ENCODE measurements at places on chromosomes 6 and 20.

DNA sequence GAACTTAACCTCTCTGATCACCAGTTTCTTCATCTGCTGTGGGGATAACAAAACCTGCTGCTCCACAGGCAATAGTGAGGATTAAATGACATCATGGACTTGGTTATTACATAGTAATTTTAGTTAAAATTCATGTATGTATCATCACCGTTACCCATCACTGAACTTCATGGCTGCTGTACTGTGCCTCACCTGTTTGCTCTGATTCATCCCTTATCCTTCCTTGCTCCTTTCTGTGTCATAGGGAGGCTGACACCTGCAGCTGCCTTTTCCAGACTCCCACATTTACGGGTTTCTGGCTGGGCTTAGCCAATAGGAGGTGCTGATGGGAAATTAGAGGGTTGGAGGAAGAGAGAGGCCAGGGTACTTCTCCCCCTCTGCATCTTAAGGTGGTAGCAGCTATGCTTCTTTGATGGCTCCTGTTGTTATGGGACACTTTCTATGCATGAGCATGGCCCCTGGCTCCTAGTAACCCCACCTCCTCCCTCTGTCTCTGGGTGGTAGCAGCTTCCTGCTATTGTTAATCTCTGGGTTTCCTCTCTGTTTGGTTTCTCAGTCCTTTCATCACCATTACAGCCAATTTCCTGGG, 332.1 kb downstream of the DHX35 start:
- DNase-seq = no peak

GRCh38 chr20:40441771-40442170, 247.3 kb downstream of the MAFB start:
- DNase-seq = no peak

GRCh38 chr6:87655824-87656223, 46.2 kb downstream of the AKIRIN2 start:
- DNase-seq = no peak

DNA sequence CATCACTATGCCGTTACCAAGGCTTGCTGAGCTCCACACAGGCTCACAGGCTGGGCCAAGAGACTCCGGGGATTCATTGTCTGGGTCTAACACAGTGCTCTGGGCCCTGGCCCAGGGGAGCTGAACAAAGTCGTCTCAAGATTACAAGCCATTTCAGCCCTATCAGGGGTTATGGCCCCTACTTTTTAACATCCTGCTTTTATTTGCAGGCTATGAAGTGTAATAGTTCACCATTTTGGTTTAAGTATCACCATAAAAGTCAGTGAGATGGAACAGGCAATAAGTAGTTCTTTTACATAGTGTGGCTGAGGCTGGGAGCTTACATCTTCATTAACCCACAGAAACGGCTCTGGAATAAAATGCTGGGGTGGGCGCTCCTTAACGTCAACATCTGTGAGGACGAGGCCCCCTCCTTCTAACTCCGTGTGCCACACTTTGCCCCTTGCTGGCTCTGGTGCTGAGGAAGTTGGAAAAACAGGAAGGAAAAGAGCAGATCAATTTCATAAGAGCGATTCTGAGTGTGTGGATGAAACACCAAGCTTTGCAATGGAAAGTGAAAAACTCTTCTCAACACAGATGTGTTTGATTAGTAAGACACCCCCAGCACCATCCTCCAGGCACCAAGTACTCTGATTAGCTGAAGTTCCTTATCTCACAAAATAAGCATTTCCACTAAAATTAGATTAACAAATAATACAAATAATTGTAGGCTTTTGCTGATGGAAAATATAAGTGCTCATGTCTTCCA, 447.3 kb downstream of the MAFB start:
- DNase-seq = no peak

DNA sequence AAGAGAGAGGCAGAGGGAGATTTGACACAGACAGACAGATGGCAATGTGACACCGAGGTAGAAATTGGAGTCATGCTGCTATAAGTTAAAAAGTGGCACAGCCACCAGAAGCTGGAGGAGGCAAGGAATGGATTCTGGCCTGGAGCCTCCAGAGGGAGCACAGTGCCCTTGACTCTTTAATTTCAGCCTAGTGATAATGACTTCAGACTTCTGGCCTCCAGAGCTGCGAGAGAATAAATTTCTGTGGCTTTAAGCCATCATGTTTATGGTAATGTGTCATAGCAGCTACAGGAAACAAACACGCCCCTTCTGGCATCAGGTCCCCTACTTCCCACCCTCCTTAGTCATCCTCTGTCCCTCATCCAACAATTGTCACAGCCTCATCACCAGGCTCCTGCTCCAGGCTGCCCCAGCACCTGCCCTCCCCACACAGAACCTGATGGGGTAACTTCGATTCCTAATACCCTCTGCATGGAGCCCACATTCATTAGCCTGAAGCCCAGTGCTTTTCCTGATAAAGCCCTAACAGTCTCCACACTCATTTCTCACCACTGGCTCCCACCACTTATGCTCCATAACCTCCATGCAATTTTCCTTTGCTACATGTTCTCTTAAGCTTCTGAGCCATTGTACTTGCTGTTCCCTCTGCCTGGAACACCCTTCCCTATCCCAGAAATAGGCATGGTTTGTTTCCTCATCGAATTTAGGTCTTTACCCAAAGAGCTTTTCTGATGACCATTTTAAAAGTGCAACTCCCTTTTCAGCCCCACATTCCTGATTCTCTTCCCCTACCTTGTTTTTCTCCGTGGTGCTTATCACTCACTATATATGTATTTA, 69.7 kb upstream of the TOX2 start:
- DNase-seq = no peak

GRCh38 chr20:18057994-18058349, 256 bp upstream of the OVOL2 start:
- no peak for DNase-seq

DNA sequence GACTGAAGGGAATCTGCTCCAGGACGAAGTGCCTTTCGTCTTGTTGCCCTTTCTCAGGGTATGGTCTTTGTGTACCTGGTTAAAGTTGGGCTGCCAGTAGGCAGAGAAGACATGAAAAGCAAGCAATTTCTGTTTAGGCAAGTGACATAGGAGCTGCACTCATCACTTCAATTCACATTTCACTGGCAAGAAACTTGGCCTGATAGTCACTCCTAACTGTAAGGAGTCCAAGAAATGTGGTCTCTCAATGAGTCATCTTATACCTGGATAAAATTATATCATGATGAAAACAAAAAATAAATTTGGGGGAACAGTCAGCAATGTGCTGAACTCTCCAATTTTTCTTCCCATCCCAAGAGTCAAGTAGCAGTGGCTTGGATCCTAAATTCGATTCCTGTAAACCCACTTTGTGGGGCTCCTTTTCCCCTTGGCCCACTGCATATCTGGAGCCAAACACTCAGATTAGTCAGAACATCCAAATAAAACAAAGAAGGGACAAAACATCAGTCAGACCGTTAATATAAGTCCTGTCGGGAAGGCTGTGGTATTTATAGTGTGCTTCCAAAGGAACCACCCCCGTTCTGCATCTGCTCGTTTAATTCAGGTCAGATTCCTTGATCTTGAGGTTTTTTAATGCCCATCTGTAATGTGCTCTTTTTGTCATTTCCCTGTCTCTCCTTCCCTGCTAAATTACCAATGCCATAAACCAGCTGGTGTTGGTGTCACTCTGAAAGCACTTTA, 5.0 kb upstream of the GABRR1 start:
- no peak for DNase-seq

DNA sequence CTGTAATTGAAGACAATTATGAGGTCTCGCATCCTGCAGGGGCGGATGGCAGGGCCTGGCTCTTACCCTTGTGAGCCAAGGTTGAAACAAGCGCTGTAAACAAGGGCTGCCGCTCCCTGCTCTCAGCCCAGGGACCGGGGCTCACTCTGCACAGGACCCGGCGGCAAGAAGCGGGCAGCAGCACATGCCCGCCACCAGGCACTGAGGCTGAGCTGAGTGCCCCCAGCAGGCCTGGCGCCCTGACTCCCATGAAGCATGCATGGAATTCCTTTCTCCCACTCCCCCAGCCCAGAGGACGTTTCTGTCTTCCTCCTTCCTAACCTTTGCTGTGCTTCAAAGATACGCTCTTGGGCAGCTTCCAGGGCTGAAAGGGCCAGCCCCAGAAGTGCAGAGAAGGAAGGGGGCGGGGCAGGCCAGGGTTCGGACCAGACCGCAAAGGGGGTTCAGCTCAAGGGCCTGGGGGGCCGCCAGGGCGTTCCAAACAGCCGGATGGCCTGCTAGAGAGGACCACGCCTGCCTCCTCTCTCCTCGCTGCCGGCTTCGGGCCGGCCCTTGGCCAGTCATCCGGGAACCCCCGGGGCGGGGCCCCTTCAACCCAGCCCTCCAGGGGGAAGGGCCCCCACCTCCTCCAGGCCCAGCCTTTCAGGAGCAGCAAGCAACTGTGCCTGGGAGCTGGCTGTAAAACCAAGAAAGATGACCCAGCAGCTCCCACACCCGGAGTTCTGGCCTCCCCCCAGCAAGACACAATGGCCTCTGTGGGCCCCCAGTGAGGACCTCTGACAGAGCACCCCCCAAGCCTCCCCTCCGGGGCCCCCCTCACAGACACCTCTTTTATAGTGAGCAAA, 109.9 kb downstream of the NOL4L start:
- no peak for DNase-seq

DNA sequence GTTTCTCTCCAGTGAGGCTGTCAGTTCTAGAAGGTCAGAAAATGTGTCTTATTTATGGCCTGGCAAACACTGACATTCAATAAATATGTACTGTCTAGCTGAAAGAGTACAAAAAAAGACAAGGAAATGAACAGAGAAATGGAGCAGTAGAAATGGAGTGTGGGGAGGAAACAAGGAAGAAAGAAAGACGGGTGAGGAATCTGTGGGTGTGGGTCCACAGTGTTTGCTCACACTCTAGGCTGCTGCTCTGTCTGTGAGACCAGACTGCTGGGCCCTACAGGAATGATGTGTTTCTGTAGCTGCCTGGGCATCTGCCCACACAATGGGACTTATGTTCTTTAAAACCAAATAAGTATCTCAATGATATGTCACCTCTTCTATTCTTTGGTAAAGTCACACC, 114.2 kb downstream of the MOXD1 start:
- DNase-seq = no peak

- DNase-seq = no peak
Observed at GRCh38 chr6:45987856-45988255, 27.8 kb downstream of the CLIC5 start.

DNA sequence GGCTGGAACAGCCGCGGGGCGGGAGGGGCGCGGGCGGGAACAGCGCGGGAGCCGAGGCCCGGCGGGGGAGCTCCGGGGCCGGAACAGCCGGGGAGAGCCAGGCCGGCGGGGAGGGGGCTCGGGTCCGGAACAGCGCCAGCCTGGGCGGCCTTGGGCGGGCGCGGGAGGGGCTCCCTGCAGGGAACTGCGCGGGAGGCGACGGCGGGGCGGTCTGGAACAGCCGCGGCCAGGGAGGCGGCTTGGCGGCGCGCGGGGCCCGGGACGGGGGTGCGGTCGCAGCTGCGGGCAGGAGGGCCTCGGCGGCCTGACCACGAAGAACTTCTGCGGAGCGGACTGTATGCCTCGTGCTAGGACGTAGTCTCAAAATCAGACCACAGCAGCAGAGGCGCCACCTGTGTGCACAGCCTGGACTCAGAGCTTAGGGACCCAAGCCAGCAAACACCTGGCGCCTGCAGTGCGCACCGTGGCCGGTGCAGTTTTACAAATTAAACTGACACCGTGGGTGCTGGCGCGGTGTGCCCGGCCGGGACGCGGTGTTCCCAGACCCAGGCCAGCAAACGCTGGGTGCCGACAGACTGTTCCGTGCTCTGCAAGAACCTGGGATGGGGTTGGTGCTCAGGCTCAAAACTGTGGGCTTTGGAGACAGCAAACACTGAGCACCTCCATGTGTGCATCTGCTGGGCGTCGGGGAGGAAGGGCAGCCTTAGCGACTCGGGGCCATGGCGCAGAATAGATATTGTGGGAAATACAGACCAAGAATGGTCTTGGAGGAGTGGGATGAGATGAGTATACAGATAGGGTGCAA, 572 bp downstream of the ZNF341 start:
- no peak for DNase-seq

- no peak for DNase-seq
Observed at GRCh38 chr20:10686356-10687133, 12.7 kb upstream of the JAG1 start.

DNA sequence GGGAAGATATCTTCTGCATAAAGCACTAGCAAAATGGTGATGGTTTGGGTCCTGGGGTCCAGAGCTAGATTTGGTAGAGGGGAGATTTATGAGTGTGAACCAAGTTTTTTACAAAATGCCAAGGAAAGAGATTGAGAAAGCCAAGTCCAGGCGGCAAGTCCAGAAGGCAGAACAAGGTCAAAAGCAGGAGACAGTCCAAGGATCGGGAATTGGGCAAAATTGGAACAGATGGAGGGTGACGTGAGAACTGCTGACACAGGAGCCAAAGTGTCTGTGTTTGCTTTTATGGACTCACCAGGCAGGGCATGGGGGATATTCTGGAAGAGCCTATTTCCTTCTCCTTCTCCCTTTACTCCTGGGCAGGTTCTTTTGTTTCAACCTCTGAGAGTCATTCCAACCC, 4.1 kb downstream of the NHLRC1 start:
- no peak for DNase-seq

- DNase-seq = no peak
Observed at GRCh38 chr6:91088515-91088914, 501.6 kb upstream of the MAP3K7 start.

DNA sequence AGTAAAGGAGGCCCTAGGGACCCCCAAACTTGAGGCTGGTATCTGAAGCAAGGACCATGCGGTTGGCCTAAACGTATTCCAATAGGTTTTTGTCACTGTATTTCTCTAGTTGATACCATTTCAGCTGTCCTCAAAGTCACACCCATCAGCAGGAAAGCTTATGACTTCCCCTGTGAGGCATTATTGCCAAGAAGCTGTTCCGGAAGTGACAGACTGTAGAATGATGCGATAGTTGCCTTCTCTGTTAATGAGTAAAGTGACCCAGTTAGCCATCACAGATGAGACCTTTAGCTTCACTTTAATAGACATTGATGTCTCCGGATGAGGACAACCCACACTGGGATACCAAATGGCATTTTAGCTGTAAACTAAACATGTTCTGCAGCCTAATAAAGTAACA, 147.9 kb downstream of the RNGTT start:
- no peak for DNase-seq

DNA sequence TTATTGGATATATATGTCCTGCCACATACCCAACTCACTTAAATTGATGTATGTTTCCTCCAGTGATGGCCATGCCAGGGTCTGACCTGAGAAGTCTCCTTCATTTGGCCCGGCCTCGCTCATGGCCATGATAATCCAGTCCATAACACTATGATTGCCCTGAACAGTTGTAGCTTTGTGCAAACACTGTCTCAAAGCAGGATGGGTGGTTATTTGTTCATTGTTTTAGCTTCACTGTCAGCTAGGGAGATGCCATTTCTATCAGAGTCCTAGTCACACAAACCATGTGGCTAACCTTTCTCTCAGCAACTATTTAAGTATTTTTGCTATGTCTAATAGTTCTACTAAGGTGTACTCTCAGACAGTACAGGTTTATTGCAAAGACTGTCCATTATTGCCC, 47.6 kb upstream of the ZNF337 start:
- DNase-seq = no peak

DNA sequence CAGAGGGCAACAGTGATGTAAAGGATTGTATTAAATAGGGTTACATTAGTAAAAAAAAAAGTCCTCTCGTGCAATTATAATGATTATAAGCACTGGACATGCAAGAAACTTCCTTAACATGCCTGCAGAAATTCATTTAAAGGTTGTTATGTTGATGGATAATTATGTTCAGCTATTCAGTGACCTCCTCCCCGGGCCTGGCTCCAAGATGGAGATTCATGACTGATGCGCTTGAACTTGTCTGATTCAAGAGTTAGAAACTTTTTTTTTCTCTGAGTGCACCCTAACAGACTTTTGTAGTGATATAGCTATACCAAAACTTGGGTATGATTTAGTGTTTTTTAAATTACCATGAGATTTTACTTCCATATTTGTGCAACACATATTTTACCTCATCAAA, 1170.0 kb upstream of the CITED2 start:
- DNase-seq = no peak

- no peak for DNase-seq
Observed at GRCh38 chr6:95087394-95088097, 489.8 kb upstream of the MANEA start.

Measured in naive thymus-derived CD4-positive, alpha-beta T cell (primary cell).